HFF-Myc (cell line): ENCODE measurements at places on chromosomes 11 and 22.

DNA sequence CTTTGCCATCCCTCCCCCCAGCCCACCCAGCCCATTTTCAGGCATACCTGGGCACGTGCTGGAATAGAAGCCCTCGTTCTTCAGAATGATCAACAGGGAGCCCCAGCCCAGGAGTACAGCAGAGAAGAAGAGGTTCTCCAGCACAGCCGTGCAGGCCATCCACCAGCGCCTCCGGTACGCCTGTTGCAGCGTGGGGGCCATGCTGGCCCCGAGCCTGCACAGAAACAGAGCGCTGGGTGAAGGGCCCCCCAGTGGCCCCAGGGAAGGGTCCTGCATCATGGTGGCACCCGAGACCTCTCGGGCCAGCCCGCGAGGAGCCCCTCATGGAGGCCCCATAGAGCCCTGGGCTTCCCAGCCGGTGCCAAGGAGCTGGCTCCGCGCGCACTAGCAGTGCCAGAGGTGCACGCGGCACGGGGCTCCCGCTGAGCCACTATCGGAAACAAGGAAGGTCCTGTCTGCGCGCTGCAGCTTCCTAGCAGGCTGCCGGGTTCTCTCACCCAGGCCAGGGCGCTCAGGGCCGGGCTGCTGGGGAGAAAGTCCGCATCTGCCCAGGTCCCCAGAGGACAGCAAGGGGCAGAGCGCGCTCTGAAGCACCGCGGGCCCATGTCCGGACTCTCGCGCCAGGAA is 1.5 kb downstream of the SLC43A1 start:
- DNase-seq: no peak

DNA sequence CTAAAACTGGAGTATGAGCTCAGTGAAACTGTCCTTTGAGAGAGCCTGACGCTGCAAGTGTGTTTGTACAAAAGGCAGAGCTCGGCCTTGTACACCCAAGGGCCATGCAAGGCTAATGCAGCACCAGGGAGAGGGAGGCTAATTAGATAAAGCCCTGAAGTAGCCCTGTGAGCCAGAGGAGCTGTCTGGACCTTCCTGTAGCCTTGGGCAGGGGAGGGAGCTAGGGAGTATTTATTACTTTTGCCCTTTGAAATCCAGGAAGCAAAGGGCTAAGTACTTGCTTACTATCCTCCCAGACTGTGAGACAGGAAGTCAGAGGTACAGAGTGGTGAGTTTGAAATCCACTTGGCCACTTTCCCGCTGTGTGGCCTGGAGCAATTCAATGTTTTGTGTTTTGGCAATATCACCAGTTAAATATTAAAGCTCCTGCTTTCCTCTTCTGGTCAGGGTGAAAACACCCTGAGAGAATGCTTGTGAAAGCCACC is 10.2 kb upstream of the LDHA start:
- DNase-seq: peak; percentile 81

DNA sequence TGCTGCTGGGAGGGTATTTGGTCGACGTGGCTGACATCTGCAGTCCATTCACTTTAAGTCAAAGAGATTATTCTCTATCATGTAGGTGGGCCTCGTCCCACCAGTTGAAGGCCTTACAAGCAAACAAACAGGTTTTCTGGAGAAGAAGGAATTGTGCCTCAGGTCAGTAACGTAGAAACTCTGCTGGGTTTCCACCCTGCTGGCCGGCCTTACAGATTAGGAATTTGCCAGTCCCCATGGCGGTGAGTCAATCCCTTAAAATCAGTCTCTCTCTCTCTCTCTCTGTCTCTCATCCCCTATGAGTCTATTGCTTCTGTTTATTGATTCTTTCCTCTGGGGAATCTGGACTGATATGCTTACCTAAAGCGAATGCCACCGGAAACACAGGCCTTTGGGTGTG is 75.4 kb upstream of the FGF3 start:
- no peak for DNase-seq

DNA sequence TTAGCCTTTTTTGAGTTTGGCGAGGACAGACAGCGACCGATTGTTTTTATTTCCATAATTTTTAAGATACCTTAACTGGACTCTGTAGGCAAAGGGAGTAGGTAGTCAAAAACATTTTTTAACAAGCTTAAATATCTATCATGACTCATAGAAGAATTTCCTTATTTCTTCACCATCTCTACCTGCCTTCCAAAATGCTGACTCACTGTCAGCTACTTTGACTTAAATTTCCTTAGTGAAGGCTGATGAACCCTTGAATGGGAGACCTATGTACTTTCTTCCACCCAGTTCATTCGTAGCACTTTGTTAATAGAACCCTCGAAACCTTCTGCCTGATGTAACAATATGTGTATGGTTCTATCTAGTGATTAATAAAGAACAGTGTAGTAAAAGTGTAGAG is 1.1 kb upstream of the MTMR2 start:
- no peak for DNase-seq

GRCh38 chr11:66462010-66462409 is 4.7 kb upstream of the PELI3 start:
- DNase-seq: no peak

DNA sequence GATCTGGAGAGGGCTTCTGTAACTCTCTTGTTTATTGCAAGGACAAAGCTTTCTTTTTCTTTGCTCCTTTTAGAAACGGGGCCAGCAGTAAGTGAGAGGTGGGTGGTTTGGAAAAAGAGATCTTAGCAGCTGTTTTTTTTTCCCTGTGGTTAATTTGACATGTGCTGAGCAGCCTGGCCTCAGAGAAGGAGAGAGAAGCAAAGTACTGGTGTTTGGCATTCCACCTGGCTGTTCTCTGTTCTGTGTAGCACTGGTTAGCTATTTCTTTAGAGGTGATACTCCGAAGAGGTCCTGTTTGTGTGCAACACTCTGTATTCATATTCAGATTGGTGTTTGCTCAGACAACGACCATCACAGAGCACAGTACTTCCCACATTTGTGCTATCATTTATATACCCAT is 80.8 kb upstream of the SORL1-AS1 start:
- no peak for DNase-seq

DNA sequence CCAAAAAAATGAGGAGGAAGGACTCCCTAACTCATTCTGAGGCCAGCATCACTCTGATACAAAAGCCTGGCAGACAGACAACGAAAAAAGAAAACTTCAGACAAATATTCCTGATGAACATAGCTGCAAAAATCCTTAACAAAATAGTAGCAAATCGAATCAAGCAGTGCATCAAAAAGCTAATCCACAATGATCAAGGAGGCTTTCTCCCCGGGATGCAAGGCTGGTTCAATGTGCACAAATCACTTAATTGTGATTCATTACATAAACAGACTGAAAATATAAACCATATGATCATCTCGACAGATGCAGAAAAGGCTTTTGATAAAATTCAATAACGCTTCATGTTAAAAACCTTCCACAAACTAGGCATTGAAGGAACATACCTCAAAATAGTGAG is 16.4 kb downstream of the MTMR2 start:
- no peak for DNase-seq

- no peak for DNase-seq
Measured at GRCh38 chr11:112961751-112962578, 745 bp downstream of the NCAM1 start.

- no peak for DNase-seq
Measured at GRCh38 chr11:127071606-127072005, 71.0 kb upstream of the KIRREL3 start.

DNA sequence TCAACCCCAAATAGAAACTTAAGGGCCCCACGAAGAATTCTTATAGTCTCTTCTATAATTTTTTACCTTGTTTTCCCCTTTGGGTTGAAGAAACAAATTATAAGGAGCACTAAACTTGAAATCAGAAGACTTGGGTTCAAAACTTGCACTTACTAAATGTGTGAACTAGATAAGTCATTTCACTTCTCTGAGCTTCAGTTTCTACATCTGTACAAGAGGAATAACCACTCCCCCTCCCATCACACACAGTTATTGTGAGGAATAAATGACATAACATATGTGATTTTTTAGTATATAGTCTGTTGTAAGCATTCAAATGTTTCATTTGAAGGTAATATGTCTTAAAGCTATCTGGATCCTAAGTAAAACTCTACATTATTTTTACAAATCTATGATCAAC is 78.8 kb downstream of the LIF start:
- DNase-seq: no peak

DNA sequence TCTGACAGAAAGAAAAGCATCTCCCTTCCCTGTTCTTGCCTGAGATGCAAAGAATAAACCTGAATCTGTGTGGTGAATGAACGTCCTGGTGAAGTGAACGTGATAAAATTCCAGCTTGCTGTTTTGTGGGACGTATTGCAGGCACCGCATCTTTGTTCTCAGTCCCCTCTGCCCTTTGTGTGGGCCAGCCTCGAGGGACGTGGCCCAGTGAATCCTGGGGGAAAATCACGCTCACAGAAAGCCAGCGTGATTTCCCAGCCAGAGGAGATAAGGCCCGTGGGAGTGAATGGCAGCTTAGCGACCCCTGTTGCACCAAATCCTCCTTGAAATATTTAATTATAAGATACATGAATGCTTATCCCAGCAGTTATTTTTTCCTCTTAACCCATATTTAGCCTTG is 129.1 kb downstream of the COMMD9 start:
- DNase-seq: no peak

DNA sequence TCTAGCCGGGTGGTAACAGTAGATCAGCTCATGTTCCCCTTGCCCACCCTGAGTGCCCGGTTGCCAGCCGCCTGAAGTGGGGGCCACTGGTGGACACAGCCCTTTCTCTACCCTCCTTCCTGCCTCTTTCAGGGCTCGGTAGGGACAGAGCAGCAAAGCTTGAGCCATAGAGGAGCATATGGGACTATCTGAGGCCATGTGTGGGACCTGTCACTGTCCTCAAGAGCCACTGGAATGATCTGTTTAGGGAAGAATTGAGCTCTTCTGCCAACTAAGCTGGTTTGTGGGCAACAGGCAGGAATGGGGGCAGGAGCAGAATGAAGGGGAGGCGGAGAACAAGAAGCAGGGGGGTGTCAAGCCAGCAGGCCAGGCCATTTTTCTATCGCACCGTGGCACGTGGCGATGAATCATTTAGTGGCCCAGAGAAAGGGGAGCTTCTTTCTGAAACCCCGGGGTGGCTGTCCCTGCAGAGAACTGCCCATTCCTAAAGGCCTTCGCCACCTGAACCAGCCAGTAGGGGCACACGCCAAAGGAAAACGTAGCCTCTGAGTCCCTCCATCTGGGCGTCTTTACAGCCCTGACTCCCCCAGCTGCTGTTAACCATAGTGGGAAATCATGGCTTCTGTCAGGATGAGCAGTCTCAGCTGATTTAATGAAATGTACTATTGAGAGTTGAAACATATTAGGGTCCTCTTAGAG is 8.8 kb downstream of the ASPHD2 start:
- no peak for DNase-seq

- no peak for DNase-seq
Measured at GRCh38 chr22:30272781-30273601, 6.3 kb upstream of the OSM start.

DNA sequence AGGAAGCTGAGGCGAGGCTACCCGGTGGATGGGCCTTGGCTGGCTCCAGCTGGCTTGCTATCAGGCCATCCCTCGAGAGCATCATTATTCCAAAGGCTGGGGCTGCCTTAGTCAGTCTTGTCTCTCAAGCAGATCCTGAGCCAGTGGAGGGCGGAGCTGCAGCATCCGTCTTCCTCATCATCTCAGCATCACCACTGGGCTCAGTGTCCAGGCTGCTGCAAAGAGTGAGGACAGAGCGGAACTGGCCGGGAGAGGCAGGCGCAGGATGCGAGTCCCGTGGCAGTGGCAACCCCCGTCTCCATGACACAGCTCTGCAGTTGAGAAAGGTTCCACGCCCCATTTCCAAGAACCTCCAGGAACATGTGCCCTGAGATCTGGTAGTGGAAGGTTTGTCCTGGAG is 4.4 kb downstream of the TP53I11 start:
- no peak for DNase-seq

- DNase-seq: no peak
Measured at GRCh38 chr22:36334081-36334820, 53.5 kb downstream of the MYH9 start.

DNA sequence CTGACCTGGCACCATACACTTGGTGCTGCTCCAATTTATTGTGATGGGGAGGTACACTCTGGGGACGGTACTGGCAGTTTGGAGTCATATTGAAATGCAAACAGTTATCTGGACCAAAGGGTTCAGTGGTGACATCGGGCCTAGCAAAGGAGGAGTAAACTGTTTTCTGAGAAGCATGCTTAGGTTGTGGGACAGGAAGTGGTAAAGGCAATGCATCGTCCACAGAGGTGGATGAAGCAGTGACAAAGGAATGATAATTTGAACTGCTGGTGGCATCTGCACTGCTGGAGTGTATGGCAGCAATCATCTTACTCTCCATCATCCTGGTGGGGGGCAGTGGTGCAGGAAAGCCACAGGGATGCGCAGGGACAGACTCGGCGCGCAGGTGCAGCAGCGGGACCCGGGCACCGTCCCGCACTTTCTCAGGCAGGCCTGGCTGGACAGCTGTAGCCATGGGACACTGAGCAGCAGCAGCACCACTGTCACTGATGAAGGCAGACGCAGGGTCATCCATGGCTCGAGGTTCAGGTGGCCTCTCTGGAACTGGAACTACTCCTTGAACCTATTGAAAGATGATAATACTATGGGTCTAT is 28.0 kb upstream of the TP53AIP1 start:
- no peak for DNase-seq

DNA sequence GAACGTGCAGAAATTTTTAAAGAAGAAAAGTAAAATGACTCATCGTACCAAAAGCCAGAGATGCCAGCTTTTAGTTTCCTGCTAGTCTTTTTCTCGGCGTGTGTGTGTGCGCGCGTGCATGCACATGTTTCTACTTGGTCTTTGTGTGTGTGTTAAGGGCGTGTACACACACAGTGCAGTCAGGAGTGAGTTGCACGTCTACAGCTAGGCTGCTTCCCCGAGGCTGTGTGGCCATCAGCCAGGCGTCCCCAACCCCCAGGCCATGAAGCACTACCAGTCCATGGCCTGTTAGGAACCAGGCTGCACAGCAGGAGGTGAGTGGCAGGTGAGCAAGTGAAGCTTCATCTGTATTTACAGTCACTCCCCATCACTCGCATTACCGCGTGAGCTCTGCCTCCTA is 36.4 kb downstream of the KCNQ1 start:
- DNase-seq: no peak

- no peak for DNase-seq
Measured at GRCh38 chr22:44354288-44354687, 41.5 kb upstream of the SHISAL1 start.

DNA sequence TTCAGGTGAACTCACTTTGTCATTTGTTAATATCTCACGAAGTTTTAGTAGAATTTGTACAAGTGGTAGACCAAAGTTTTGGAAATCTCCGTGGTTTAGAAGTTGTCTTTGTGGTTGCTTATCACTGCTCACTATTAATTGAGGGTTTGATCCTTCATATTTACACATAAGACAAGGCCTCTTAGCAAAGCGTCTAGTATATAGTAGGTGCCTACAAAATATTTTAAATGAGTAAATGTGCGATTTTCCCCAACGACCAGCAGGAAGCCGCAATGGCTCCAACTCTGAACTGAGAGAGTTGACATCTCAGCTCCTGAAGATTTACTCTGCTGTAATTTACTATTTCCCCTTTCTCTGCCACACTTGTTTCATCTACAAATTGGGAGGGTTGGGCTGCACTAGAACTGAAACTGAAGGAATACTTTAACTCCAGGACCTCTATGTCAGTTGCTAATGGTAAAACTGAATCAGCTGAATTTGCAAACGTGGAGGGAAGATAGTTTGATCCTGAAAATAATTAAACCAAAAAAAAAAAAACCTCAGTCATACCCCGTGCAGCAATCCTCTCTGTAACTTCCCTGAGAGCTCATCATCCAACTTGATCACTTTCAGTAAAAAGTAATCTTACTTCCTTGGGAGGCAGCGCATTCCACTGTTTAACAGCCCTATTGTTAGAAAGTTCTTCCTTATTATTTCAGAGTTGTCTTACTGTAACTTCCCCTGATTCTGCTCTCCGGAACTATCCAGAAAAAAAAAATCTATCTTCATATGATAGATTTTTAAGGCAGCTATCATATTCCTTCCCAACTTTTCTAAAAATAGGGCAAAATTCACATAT is 1.3 kb upstream of the SBF2 start:
- DNase-seq: no peak
